ENCODE measurements at places on chromosomes 12 and 14. TPM values are rescaled to one million over a fixed set of nuclear protein-coding genes. Genes with fewer than 3 reads are reported as not detected.

DNA sequence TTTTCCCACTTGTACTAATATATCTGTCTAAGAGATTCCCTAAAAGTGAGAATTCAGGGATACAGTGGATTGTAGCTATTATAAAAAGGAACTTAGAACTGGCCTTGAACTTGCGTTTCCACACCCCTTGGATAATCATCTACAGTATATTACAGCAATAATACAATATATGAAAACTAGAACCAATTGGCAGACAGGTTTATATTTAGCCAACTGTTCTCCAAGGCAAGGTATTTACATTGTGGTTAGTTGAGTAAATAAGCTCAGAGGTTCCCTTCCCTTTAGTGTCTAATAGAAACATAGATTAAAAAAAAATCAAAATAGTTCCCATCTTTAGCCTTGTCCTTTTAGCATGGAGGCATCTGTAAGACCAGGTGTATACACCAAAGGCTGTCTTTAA, 42.1 kb downstream of the LIMA1 start:
- no peaks in the 10 kb centered on the region for H3K27me3 ChIP-seq
- no peak overlapping the region for H3K4me3 ChIP-seq
- H3K27ac ChIP-seq: no peak overlapping the region
- no peaks in the 10 kb centered on the region for H3K4me1 ChIP-seq

GRCh38 chr12:51763743-51764142, 84.8 kb downstream of the FIGNL2 start:
- H3K4me3 ChIP-seq: no peak overlapping the region
- H3K36me3 ChIP-seq: no peaks in the 10 kb centered on the region
- H3K4me1 ChIP-seq: no peaks in the 10 kb centered on the region
- no peak overlapping the region for H3K27ac ChIP-seq
- DNase-seq: no peak
- no peaks in the 10 kb centered on the region for H3K27me3 ChIP-seq

GRCh38 chr12:19647806-19648556, 208.7 kb downstream of the AEBP2 start:
- no peaks in the 10 kb centered on the region for H3K27me3 ChIP-seq
- H3K27ac ChIP-seq: no peak overlapping the region
- no peaks in the 10 kb centered on the region for H3K36me3 ChIP-seq
- no peak for DNase-seq
- no peak overlapping the region for H3K4me3 ChIP-seq

Gene SLCO1B3
- total RNA-seq: not detected

- no peaks in the 10 kb centered on the region for H3K36me3 ChIP-seq
- H3K4me1 ChIP-seq: no peaks in the 10 kb centered on the region
- no peak overlapping the region for H3K4me3 ChIP-seq
Measured at GRCh38 chr12:32183650-32184049, 77.0 kb downstream of the BICD1 start.

DNA sequence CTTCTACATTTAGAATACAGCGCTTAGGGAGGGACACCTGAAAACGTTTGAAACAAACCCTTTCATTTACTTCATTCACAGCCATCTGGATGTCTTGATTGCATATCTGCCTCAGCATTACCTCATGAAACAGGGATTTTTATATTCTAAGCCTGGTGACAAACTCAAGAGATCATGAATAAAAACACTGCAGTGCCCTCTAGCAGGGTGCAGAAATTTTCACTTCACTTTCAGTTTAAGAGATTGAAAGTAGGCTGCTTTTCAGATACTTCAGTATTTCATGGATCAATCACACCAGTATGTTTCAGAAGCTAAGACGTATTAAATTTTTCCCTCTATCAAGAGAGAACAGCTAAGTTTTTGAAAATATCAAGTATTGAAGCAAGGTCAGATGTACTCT, 467.8 kb downstream of the MDGA2 start:
- H3K36me3 ChIP-seq: no peaks in the 10 kb centered on the region
- no peak for DNase-seq
- no peak overlapping the region for H3K4me3 ChIP-seq
- H3K27me3 ChIP-seq: no peaks in the 10 kb centered on the region
- no peaks in the 10 kb centered on the region for H3K4me1 ChIP-seq
- no peak overlapping the region for H3K27ac ChIP-seq

GRCh38 chr14:89417465-89418225, 612 bp upstream of the FOXN3 start:
- no peaks in the 10 kb centered on the region for H3K36me3 ChIP-seq
- peaks cover 22% of the 10 kb centered on the region for H3K4me1 ChIP-seq
- H3K27ac ChIP-seq: peak overlapping the region; percentile 66
- H3K27me3 ChIP-seq: no peaks in the 10 kb centered on the region

- no peaks in the 10 kb centered on the region for H3K27me3 ChIP-seq
- H3K27ac ChIP-seq: no peak overlapping the region
- DNase-seq: no peak
- no peak overlapping the region for H3K4me3 ChIP-seq
Measured at GRCh38 chr12:9718968-9719367, 13.9 kb downstream of the CLECL1 start.

Gene IL23A
- total RNA-seq: 34.4 TPM

Gene MIPOL1
- 0.81 TPM for total RNA-seq

Gene SOX5
- total RNA-seq: not detected

Gene DDIT3
- total RNA-seq: 38.5 TPM

- peak overlapping the region; percentile 21 for H3K4me3 ChIP-seq
- no peaks in the 10 kb centered on the region for H3K36me3 ChIP-seq
- no peaks in the 10 kb centered on the region for H3K27me3 ChIP-seq
- peak overlapping the region; percentile 52 for H3K27ac ChIP-seq
- peak; percentile 88 for DNase-seq
- peaks cover 98% of the 10 kb centered on the region for H3K4me1 ChIP-seq
Measured at GRCh38 chr14:69625299-69626131, 14.1 kb downstream of the SUSD6 start.

- DNase-seq: no peak
- no peak overlapping the region for H3K4me3 ChIP-seq
- peak overlapping the region; percentile 67 for H3K27ac ChIP-seq
- peaks cover 70% of the 10 kb centered on the region for H3K36me3 ChIP-seq
- H3K4me1 ChIP-seq: peaks cover 100% of the 10 kb centered on the region
Measured at GRCh38 chr14:100103250-100104005, 38.2 kb downstream of the EVL start.

Gene FGD4
- total RNA-seq: 0.47 TPM

Gene SLC6A12
- total RNA-seq: 0.49 TPM

DNA sequence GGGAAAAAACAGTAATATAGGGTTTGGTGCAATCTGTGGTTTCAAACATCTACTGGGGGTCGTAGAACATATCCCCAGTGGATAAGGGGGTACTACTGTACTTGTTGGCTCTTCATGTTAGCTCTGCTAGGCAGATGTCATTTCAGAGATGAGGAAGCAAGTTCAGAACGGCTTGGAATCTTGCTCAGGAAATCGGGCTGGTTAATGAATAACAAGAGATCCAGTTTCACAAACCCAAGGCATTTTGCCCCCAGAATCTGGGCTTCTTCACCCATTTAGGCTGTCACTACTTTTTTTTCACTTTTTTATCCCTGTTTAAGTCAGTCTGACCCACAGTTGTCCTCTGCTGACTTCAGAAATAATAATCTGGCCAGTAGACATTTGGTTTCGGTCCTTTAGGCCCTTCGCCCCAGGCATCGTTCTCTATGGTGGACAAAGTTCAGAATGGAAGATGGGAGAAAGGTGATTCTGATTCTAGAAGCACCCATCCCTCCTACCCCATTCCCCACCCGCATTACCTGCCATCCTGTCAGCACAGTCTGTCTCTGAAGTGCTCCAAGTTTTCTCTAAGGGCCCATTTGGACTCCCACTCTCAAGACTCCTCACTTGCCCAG, 4.5 kb downstream of the SUOX start:
- no peak for DNase-seq
- no peaks in the 10 kb centered on the region for H3K27me3 ChIP-seq
- H3K4me3 ChIP-seq: no peak overlapping the region

Gene ERBB3
- total RNA-seq: 6.9 TPM

- H3K27me3 ChIP-seq: no peaks in the 10 kb centered on the region
- no peak overlapping the region for H3K4me3 ChIP-seq
Measured at GRCh38 chr14:99423434-99423833, 57.2 kb downstream of the SETD3 start.

DNA sequence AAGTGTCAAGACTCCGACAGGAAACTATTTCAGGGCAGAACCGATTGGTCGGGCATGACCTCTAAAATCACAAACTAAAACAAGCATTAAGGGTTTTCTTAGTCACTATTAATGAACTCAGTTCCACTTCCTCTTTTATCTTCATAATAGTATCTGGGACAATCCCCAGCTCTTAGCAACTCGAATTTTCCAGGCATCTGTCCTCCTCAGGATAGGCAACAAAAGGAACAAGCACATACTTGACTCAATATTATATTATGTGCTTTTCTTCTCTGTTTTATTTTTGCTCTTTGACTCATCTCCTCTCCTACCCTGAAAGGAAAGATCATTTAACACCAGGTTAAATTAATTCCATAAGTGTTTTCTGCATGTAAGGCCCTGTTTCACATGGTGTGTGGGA, 638.3 kb upstream of the TBX3 start:
- no peaks in the 10 kb centered on the region for H3K4me1 ChIP-seq
- no peak overlapping the region for H3K27ac ChIP-seq
- no peaks in the 10 kb centered on the region for H3K27me3 ChIP-seq
- DNase-seq: no peak
- H3K36me3 ChIP-seq: no peaks in the 10 kb centered on the region

DNA sequence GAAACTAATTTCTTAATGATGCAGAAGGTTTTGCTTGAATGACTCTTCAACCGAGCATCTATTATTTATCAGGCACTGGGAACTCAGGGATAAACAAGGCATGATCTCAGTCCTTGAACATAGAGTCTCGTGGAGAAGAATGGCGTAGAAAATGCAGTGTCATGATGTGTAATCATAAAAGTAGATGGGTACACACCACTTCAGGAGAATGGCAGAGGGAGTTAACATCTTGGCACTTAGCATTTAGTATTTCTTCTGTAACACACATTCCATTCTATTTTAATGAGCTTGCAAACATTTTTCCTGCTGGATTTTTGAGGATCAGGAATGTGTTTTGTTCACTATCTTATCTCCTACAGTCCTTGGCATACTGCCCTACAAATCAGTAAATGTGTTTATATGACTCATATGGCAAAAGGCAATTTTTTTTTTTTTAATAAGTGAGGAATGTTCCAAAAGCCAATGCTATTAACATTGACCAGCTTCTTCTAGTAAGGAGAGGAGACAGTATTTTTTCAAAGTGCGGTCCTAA, 3.8 kb downstream of the TXNRD1 start:
- DNase-seq: no peak
- no peaks in the 10 kb centered on the region for H3K36me3 ChIP-seq
- peaks cover 29% of the 10 kb centered on the region for H3K4me1 ChIP-seq
- no peaks in the 10 kb centered on the region for H3K27me3 ChIP-seq
- no peak overlapping the region for H3K4me3 ChIP-seq
- no peak overlapping the region for H3K27ac ChIP-seq

DNA sequence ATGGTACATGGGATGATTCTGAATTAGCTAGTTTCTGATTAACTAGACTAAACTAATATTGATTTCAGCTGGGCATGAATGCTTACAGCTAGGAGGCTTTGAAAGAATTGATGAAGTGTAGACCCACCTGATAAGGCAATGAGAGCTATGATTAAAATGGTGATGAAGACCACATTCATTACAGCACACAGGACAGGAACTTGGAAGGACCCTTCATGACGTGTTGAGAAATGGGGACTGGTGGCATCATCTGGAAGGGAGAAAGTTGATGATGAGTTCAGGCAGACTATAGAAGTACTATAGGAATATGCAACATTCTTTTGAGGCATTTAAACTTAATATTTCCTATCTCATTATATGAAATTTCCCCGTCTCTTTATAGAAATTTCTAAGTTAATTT, 4.5 kb downstream of the CD69 start:
- H3K27me3 ChIP-seq: no peaks in the 10 kb centered on the region
- no peak for DNase-seq
- peaks cover 62% of the 10 kb centered on the region for H3K4me1 ChIP-seq

Gene DAO
- total RNA-seq: not detected

Gene FICD
- total RNA-seq: 12.3 TPM

Gene CMTM5
- total RNA-seq: not detected

DNA sequence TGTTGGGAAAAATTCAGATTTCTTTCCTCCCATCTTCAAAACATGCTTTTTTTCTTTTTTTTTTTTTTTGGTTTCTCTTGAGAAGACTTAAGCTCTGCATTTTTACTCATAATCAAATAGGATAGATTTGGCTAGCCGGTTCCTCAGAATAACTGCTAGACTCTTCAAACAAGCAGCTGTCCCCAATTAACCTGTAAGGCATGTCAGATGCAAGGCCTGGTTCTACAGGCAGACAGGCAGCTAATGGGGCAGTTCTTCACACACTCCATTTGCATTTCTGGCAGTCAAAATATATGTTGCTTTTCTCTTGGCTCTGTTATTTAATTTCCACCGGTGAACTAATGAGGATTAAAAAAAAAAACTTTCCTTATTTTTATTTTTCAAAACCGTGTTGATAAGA, 228.0 kb upstream of the ATP2B1 start:
- no peak for DNase-seq
- H3K27me3 ChIP-seq: no peaks in the 10 kb centered on the region
- H3K4me1 ChIP-seq: peaks cover 30% of the 10 kb centered on the region
- H3K4me3 ChIP-seq: no peak overlapping the region
- H3K27ac ChIP-seq: no peak overlapping the region

DNA sequence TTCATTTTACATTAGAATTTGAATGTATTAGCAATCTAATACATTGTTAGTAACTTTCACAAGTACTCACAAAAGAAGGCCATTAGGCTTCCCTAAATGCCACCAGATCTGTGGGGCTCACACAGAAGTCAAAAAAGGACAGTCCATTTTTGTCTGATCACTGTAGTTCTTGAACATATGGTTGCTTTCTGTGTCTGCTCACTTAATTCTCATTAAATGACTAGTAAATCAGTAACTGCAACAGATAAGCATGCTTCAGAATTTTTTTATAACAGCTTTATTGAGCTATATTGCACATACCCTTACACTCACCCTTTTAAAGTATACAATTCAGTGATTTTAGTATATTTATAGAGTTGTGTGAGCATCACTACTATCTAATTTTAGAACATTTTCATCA, 71.4 kb downstream of the DENND5B start:
- H3K27me3 ChIP-seq: no peaks in the 10 kb centered on the region
- no peaks in the 10 kb centered on the region for H3K4me1 ChIP-seq
- no peak overlapping the region for H3K27ac ChIP-seq
- no peak for DNase-seq

- no peaks in the 10 kb centered on the region for H3K27me3 ChIP-seq
- DNase-seq: no peak
- no peak overlapping the region for H3K27ac ChIP-seq
- peaks cover 12% of the 10 kb centered on the region for H3K36me3 ChIP-seq
Measured at GRCh38 chr14:54529811-54530210, 20.1 kb downstream of the CGRRF1 start.

DNA sequence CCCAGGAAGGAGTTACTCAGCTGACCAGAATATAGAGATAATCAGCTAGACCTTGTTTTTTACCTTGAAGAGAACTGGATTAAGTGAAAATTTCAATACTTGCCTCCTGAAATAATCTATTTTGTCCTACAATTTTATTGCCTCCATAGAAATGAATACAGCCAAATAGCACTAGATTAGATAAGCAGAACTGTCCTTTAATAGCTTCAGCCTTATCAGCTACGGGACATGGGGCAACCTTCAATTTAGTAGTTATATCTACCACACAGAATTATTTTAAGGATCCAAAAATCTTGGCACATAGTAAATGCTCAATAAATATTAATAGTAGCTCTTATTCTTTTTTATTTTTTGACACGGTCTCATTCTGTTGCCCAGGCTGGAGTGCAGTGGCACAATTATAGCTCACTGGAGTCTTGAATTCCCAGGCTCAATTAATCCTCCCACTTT, 67.2 kb upstream of the PLEKHG3 start:
- DNase-seq: no peak
- no peaks in the 10 kb centered on the region for H3K27me3 ChIP-seq
- no peak overlapping the region for H3K27ac ChIP-seq

Measured in CD4-positive, alpha-beta memory T cell (primary cell).